Stimulated activated CD8-positive, alpha-beta memory T cell treated with anti-CD3 and anti-CD28 coated beads, Interleukin-15, amount 100 ng/mL, for 4 hours (primary cell): ENCODE measurements at places on chromosomes 2 and 18.

- no peak for DNase-seq
Observed at GRCh38 chr2:213846856-213847255, 562.6 kb downstream of the SPAG16 start.

DNA sequence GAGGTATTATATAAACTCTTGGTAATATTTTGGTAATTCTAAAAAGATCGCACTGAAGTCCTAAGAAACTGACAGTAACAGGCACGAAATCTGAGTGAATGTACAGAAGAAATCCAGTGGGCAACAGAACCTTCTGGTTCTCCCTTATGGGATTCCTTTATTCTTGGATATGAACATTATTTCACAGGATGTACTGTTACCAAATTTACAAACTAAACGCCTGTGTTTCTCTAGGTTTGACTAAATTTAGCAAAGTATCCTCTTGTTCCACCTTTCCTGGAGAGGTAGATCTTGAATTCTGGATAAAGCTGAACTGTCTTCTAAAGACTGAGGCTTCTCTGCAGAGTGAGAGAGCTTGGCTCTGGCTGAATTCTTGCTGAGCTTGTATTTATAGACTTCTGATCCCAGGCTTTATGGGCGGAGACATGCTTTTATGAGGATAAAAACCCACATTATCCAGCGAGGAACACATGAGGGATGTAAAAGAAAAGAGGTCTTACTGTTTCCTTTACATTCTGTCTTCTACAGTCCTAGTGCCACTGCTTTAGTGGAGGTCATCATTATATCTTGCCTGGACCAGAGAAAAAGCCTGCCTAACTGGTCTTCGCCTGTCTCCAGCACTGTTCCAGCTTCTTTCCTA, 220.8 kb downstream of the CDH2 start:
- DNase-seq, result no peak

DNA sequence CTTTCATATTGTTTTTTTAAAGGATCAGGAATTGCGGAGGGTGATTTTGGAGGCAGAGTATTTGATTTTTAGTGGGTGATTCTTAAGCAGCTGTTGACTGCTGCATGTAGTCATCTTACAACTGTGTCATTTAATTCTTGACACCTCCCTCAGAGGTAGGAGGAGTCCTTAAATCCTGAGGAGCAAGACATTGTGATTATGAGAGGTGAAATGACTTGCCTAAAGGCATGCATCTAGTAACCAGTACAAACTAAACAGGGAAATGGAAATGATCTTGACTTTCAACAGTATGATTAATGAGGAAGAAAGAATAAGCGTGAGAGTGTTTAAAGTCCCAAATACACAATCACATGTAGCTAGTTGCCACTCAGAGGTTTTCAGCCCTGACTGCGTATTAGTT, 440.7 kb downstream of the THSD7B start:
- no peak for DNase-seq

DNA sequence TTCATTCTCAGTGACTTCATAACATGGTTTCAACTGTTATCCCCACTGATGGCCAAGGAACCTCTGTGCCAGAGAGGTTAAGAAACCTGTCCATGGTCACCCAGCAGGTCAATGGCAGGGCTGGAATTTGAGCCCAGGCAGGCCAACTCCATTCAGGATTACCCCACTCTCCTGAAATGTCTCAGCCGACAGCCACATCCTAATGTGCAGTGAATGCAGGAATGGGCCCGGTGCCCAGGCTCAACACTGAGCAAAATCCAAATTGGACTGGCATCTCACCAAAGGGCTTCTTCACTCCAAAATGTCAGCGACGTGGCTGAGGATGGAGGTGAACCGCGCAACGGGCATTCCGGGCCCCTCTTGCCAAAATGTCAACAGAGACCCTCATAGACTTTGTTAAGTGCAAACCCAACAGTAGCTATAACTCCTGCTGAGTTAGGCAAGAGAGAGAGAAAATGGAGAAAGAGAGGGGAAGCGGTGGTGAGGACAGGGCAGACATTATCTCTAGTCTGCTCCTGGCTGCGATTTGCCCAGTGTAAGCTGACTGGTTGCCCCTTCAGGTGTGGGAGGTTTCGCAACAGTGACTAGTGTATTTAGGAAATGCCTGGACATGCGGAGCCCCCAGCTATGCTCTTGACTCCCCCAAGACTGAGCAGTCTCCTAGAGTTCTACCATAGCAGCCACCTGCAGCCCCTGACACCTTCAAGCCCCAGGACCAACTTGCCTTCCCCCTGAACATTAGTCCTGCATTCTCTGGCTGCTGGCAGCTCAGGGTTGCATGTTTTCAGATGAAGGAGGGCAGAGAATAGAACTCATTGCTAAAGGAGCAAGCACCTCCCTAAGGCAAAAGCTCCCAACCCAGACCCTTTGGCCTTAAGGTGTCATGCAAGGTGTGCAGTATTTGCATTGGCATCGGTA, 167.7 kb downstream of the ANAPC1 start:
- no peak for DNase-seq

GRCh38 chr2:213237251-213237650, 47.0 kb upstream of the SPAG16 start:
- DNase-seq, result no peak

DNA sequence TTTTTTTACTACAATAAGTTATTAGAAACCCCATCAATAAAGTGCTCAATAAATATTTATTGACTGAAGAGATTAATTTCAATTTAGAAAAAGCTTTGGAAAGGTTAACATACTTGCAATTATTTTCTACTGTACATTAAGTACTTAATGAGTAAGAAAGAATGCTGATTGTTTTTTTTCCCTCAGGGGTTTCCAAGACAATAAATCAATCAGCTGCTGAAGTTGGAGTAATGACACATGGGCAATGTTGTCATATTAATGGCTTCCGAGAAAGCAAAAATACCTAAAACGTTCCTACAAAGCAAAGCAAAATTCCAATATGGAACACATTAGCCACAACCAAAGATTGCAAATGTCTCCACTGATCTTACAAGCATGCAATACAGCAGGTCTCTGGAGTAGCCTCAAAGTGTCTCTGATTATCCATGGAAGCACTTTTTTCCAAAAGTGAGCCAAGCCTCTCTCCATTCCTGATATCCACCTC, 66.7 kb downstream of the ZC3H6 start:
- DNase-seq, result no peak

DNA sequence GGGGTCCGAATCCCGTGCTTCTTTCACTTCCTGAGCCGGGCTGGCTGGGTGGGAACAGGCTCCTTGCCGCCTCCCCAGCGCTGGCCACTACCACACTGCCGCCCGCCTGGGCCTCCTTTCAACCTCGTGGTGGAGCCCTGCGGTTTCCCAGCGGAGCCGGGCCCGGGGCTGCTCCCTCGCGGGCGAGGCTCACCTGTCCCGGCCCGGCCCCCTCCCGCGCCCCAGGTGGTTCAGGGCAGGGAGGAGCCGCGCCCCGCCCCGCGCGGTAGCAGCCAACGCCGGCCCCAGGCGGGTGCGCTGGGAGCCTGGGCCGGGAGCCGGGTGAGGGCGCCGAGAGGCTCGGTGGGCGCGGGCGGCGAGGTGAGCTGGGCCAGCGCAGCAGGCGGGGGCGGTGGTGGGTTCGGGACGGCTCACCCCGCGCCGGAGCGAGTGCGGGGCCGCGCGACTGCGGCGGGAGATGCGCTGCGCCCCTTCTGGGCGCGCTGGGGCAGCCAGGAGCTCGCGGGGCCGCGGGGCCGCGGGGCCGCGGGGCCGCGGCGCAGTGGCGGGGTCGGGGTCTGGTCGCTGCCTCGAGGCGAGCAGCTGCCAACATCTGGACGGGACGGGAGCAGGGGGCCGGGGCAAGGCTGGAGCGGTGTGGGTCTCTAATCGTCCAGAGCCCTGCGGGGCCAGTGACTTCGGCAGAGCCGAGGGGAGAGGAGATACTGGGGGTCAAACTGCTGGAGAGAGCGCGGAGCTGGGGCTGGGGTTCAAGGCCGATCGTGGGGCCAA, at the start of gene LYPD6B:
Gene LYPD6B, plus strand, starts transcription at position 258 of the 771 bp plus-strand sequence. CDS start 92,250 bp downstream, outside the sequence.
- no peak for DNase-seq

DNA sequence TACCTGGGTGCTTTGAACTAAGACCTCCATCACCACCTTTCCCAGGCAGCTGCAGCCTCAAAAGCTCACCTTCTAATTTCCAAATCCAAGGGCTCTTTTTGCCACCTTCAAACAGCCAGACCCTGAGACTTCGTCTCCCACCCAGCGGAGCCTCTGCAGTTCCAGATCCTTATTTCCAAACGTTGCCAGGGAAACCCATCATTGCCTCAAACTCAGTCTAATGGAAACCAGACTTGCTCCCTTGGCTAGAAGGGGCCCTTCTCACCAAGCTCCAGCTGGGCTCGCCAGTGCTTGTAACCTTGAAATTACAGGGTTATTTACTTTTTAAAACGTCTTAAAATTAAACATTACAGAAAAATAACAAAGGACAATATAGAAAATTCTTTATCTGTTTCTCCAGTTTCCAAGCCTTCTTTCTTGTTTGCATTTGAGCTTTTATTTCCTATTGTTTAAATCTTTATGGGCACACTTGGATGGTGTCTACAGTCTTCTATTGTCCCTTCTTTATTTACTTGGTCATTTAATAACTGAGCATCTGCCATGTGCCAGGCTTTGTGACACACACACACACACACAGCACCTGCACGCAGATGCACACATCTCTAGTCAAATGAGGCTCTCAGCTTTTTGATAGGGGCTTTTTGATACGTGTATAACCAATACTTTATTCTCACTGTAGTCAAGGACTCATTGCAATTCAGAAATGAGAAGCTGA, 36.1 kb downstream of the TRPM8 start:
- no peak for DNase-seq

GRCh38 chr2:216849987-216850386, 9.9 kb downstream of the TNP1 start:
- DNase-seq, result no peak

- no peak for DNase-seq
Observed at GRCh38 chr2:148124271-148124670, 103.4 kb downstream of the MBD5 start.

- DNase-seq, result no peak
Observed at GRCh38 chr2:151880586-151880985, 52.4 kb upstream of the ARL5A start.

DNA sequence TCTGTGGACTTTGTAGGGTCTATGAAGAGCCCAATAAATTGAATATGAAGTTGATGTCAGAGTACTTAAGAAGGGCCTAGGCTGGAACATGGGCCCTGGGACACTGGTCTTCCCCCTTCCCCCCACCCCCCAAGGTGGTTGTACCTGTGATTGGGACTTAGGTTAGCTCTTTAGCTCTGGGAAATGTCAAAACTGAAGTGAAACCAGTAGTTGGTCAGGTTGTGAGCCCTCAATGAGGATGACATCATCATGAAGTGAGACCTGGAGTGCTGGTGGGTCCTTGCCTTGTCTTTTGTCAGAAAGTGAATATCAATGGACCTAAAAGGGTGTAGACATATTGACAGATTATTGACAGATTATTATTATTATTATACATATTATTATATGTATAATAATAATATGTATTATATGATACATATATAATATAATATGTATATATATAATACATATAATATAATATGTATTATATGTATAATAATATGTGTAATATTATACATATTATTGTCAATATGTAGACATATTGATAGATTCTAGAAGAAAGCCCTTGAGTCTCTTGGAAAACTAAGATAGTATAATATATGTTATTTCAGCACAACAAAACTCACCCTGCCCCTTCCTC, 5.4 kb downstream of the MARS2 start:
- DNase-seq, result no peak

GRCh38 chr2:95158441-95158840, 1.2 kb downstream of the ZNF514 start:
- DNase-seq, result no peak

DNA sequence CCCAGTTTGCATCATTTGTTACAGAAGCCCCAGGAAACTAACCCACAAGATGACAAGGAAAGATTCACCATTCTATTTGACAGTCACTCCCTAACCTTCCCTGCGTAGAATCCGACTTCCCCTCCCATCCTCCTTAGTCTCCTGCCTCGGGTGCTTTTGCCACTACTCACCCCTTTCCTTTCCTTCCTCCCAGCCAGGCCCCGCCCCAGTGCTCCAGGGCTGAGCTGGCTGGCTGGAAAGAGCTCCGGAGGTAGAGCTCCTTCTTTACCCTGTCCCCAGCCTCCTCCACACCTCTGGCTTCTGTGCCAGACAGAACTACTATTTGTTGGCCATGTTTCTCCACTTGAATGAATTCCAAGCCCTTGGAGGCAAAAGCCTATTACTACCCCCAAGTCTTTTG, 317.6 kb upstream of the NCKAP5 start:
- DNase-seq, result no peak

- DNase-seq, result no peak
Observed at GRCh38 chr2:14991723-14992122, 359.2 kb downstream of the LRATD1 start.

- DNase-seq, result no peak
Observed at GRCh38 chr2:105873281-105873680, 128.6 kb downstream of the NCK2 start.

GRCh38 chr2:239826786-239827522, 198.2 kb downstream of the NDUFA10 start:
- DNase-seq, result no peak

DNA sequence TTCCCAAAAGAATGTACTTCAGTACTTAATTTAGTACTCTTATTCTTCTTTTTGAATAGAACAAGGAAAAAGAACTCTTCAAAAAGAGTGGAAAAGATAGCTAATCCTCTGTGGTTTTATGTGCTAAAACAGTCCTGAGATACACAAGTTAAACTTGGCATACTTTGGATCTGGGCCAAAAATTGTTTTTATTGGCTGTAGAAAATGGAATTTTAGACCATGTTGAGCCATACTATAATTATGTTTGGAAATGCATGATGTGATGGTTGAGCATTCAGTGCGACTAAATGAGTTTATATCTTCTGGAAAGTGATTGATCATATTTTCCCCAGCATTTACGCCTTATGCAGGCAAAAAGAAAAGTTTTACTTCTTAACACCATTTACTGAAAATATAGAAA, 18.0 kb upstream of the PDE1A start:
- DNase-seq, result no peak

- DNase-seq, result no peak
Observed at GRCh38 chr2:45067859-45068570, 58.8 kb upstream of the SIX2 start.

DNA sequence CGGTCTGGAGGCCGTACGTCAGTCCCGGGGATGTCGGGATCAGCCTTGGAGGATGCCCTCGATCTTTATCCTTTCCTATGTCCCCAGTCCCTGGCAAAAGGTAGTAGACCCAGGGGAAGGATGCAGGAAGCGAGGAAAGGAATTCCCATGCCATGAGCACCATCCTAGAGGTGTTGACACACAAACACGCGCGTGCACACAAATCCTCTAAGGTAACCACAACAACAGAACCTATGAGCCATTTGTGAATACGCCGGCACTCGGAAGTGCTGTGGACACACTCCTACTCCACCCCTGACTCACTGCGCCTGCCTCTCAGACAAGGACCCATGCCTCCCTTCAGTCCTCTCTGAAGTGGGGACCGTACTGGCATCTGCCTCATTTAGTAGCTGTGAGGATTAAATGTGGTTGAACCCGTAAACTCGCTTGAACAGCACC, 11.3 kb upstream of the MLPH start:
- DNase-seq, result peak; percentile 41

DNA sequence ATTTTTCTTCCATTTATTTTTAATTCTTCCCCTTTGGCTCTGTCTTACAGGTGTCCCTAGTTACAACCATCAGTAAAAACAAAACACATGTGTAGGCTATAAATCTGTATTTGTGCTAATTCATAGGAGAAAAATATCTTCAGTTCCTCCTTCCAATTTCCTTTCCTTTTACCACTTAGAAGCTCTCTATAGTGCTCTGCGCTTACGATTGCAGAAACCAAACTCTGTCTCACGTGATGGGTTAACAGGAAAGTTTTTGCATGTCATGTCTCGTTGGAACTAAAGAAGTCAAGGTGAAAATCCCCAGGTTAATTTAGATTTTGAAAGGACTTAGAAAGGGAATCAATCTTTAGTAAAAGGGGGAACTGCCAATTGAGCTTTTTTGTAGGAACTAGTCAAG, 1390.5 kb upstream of the ZEB2 start:
- no peak for DNase-seq

GRCh38 chr2:55169359-55169758, 62.7 kb downstream of the CLHC1 start:
- no peak for DNase-seq
